ENCODE measurements at places on chromosomes 3 and 15.

DNA sequence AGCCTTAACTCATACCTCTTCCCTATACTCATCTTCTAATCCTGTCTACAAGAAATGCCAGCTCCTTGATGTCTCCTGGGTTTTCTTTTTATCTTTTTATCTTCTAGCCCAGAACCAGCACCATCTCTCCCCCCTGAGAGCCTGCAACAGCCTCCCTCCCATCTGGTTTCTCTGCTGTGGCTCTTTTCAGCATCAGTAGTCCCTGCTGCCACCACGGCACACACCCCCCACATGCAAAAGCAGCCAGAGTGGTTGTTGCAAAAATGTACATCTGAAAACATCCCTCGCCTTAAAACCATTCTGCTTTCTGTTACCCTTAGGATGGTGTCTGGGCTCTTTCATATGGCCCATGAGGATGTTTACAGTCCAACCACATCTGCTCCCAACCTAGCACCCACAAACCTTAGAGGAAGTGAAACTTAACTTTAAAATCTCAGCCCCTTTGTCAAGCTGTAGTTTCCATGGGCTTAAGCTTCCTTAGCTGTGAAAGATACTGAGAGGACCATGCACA lies 775 bp downstream of the TTC21A start:
- no peak for DNase-seq

DNA sequence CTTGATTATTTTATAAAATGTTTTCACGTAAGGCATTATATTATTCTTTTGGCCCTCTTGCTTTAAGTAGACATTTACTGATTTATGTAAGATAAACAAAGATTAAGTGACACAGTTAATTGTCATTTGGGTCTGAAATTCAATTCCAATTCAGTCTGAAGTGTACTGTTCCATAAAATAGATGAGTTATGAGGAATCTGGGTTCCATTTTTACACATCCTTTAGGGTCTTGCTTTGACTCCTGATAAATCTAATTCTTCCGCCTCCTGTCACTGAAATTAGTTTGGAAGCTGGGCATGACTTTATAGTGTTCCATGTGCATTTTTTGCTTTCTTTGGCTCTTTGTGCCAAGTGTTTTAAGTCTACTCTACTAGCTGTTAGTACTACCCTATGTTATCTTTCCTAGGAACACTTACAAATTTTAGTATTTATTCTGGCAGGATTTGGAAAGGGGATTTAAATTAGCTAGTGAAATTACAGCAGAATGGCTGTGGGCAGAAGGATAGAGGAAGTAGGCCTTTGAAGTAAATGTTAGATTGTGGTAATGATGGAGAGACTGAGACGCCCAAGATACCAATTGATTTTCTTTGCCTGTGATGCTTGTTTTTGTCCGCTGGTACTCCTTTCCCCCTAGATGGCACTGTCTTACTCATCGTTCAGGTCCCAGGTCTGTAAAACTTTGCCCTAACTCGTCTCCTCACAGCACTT lies 14.3 kb downstream of the ARL8B start:
- DNase-seq = no peak

DNA sequence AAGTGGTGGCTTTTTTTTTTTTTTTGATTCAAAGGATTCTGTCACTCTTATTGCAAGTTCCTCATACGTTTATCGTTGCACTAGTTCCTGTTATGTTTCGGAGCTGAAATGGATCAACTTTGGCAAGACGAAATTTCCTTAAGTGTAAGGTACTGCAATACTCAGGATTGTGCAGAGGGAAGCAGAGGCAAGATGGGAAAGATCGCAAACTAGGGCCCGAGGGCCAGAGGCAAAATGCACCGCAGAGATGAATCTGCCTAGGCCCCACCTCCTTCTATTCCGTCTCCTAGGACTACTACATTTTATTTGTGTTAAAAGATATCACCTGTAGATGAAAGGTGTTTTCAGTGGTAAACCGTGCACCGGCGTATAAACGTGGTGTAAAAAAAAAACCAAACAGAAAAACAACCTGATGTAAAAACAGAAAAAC lies 331 bp downstream of the RNU6-1 start:
- DNase-seq = no peak

GRCh38 chr3:11459186-11459824 lies 184.4 kb downstream of the VGLL4 start:
- no peak for DNase-seq

GRCh38 chr3:64209866-64210621 lies 15.2 kb downstream of the PRICKLE2 start:
- peak; percentile 39 for DNase-seq

GRCh38 chr3:177557548-177557947 lies 360.3 kb upstream of the TBL1XR1 start:
- no peak for DNase-seq

- DNase-seq = no peak
Observed at GRCh38 chr3:85567071-85567676, 608.4 kb downstream of the CADM2 start.
